CD4-positive, alpha-beta T cell treated with Interleukin-15 for 4 hours (primary cell): ENCODE measurements at places on chromosomes 6 and 20.

DNA sequence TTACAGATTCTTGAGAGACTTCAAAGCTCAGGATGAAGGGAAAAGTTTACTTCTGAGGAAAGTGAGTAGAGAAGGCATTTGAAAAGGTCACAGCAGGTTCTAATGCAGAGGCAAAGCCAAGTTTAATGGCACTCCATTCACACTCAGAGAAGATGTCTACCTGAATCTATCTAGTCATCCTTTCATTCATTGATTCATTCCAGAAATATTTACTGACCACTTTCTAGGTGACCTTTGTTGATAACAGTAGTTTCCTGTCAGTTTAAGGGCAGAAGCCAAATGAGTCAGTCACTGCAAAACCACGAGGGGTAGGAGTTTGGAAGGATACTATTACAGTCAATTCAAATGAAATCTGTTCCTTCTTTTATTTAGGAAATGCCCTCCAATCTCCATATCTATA, 30.8 kb downstream of the FBXO5 start:
- DNase-seq, result no peak

DNA sequence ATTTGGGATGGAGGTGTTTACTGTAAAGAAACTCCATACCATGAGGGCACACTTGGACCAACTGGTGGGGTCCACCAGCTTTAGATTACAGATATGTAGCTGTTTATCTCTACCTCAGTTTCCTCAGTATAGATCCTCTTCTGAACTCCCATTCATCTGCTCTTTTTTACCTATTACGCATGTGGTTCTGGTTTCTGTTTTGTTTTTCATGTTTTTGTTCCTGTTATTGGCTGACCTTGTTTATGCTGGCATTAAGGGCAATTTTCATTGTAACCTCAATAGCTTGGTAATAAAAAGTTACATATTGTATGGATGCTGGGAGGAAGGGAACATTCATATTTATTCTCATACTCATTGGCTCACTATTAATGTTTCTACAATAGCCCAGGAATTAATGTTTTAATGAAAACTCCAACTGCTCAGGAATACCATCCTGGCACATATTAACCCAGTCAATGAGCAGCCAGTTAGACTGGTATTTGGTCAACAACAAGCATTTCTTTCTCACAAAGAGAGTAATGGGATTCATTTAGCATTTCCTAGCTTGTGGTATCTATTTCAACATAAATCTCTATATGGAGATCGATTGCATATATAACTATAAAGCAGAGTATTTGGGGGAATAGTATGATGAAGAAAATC, 83.8 kb upstream of the FAM184A start:
- DNase-seq, result no peak

GRCh38 chr20:41715526-41715925, 97.3 kb upstream of the CHD6 start:
- no peak for DNase-seq

DNA sequence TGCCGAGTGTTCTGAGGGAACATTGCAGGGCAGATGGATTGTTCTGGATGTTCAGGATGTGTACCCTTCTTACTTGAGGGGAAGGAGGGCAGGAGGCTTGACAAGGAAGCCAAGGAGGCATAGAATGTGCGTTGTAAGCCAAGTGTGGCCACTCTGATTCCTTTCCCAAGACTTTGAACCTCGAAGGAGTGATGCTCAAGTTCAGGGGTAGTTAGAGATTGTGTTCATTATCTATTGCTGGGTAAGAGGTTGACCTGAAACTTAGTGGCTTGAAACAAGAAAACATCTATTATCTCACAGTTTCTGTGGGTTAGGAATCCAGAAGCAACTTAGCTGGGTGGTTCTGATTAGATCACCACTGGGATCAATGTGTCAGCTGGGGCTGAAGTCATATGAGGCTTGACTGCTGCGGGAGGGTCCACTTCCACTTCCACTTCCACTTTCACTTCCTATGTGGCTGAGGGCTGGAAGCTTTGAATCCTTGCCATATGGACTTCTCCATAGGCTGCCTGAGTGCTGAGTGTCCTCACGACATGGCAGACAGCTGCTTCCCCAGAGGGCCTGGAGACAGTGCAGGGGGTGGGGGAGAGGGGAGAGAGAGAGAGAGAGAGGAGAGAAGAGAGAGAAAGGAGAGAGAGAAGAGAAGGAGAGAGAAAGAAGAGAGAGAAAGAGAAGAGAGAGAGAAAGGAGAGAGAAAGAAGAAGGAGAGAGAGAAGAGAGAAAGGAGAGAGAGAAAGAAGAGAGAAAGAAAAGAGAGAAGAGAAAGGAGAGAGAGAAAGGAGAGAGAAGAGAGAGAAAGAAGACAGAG, 6.9 kb upstream of the CD40 start:
- DNase-seq, result peak; percentile 14

DNA sequence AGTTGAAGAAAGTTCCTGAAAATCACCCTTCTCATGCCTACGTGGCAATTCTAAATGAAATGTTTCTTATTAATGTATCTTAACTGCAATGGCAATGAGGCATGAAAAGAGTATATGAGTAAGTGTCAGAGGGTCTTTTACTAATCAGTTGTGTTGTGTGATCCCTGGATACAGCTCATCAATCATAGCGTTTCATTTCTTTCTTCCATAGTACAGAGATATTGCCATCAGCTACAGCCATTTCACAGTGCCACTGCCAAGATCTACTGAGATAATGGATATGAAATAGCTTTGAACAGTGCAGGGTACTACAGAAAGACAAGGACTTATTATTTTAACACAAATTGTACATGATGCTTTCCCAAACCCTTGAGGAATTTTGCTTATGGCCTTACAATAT, 450.8 kb downstream of the KHDRBS2 start:
- DNase-seq, result no peak

DNA sequence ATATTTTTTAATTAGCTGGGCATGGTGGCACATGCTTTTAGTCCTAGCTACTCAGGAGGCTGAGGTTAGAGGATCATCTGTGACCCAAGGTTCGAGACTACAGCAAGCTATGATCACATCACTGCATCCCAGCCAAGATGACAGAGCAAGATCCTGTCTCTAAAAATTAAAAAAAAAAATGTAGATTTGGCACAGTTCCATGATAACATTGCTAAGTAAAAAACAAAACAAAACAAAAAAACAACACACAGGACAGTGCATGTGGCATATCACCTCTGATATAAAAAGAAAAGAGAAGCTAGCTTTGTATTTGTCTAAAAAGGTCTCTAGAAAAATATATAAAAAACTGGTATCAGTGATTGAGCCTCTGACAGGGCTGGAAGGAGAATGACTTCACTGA, 24.6 kb downstream of the RNF24 start:
- DNase-seq, result no peak

GRCh38 chr6:91482498-91482897, 895.6 kb upstream of the MAP3K7 start:
- DNase-seq, result no peak

- DNase-seq, result no peak
These were observed 85.3 kb upstream of the LY86 start for GRCh38 chr6:6503191-6503590.

DNA sequence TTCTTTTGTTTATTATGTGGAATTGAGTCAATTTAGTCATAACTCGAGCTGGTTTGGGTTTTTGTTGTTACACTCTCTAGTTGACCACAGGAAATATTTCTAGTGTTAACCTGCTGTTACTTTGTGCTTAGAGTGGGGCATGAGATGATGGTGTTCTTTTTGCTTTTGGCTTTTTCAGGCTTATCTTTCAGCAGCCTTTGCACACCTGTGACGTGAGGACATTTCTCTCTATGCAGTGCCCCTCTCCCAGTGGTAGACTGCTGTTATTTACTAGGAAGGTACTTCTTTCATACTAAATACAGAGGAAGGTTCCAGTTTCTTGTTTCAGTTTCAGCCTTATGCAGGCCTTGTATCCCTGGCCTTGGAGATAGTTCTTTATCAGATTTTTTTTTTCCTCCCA, 766.8 kb upstream of the MAN1A1 start:
- no peak for DNase-seq

DNA sequence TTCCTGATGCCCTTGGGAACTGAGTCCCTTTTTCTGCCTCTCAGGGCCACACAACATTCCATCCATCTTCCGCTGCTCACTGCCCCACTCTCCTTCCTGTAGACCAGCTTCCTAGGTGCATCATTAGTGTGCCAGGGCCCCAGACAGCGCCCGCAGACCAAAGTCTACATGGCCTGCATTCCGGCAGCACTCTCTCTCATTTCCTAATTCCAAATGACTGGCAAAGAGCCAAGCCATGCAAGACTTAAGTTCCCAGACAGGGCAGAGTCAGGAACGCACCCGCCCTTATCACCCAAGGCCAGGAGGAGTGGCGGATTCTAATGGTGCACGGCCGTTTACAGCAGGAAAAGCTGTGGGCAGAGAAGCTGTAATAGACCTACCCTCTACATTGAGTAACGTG, 159.8 kb upstream of the ARID1B start:
- no peak for DNase-seq

DNA sequence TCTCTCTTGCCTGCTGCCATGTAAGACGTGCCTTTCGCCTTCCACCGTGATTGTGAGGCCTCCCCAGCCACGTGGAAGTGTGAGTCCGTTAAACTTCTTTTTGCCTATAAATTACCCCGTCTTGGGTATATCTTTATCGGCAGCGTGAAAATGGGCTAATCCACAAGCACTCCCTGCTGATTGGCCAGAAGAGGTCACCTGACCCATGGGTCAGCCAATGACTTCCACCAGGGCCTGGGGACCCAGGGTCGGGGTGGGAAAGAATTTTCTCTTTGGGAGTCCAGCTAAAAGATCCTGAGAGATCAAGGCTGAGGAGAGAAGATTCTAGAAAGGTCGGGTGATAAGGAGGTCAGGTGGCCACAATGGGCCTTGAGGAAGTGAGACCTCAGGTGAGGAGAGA, 17.1 kb downstream of the ZBP1 start:
- no peak for DNase-seq

GRCh38 chr6:31736768-31737314, 511 bp upstream of the CLIC1 start:
- DNase-seq, result no peak

- DNase-seq, result no peak
These were observed 206.8 kb upstream of the SOX4 start for GRCh38 chr6:21386744-21387143.

DNA sequence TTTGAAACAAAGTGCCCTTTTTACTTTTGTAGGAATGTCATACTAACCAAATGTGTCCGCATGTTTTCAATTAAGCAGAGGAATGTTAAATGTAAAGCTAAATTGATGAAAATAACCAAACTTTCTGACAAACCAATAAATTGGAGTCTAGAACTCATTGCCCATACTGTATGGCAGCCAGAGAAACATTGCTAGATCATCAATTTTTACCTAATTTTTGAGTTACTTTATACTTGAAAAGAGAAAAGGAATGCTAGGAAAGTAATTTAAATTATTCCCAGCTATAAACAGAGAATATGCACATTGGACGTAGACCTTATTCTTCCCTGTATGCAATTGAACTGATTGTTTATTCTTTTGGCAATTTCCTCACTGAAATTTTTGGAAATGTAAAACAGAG, 44.4 kb downstream of the RPS12 start:
- no peak for DNase-seq

- no peak for DNase-seq
These were observed 8.2 kb downstream of the BACH2 start for GRCh38 chr6:90288404-90288803.

- no peak for DNase-seq
These were observed 158.4 kb upstream of the MYLIP start for GRCh38 chr6:15970517-15970916.

- DNase-seq, result no peak
These were observed 16.9 kb downstream of the ILRUN start for GRCh38 chr6:34679552-34680253.

- no peak for DNase-seq
These were observed 219.8 kb upstream of the STXBP5 start for GRCh38 chr6:146984251-146984924.

- no peak for DNase-seq
These were observed 26.5 kb downstream of the ZNF292 start for GRCh38 chr6:87181903-87182302.

- DNase-seq, result no peak
These were observed 337.2 kb downstream of the HACE1 start for GRCh38 chr6:104522533-104522932.

DNA sequence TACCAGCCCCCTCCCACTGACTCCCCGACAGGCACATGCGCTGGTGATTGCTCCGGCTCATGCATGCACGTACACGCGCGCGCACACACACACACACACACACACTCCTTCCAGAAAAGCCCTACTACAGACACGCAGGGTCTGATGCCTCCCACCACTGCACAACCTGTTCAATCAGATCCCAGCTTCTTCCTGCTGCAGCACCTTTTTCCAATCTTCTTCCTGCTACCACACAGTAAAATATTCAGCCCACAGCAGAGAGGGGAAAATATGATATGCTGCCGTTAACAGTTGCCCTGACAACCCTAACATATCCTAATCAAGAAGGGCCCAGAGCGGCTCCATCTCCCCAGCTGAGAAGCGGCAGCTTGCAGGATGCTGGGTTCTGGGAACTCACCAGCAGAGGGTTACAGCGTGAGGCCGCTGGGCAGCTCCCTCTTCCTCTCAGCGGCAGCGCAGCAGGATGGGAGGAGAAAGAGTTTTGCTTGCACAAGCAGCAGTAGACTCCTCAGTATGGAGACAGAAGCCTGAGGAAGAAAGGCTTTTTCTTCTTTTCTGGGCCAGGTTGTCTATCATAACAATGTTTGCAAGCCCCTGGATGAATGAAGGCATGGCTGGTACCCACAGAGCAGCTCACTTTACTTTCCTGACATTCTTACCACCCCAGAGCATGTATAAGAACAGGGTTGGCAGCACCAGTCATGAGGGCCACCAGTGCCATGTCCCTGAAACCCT, 23.9 kb downstream of the MAP7 start:
- no peak for DNase-seq

DNA sequence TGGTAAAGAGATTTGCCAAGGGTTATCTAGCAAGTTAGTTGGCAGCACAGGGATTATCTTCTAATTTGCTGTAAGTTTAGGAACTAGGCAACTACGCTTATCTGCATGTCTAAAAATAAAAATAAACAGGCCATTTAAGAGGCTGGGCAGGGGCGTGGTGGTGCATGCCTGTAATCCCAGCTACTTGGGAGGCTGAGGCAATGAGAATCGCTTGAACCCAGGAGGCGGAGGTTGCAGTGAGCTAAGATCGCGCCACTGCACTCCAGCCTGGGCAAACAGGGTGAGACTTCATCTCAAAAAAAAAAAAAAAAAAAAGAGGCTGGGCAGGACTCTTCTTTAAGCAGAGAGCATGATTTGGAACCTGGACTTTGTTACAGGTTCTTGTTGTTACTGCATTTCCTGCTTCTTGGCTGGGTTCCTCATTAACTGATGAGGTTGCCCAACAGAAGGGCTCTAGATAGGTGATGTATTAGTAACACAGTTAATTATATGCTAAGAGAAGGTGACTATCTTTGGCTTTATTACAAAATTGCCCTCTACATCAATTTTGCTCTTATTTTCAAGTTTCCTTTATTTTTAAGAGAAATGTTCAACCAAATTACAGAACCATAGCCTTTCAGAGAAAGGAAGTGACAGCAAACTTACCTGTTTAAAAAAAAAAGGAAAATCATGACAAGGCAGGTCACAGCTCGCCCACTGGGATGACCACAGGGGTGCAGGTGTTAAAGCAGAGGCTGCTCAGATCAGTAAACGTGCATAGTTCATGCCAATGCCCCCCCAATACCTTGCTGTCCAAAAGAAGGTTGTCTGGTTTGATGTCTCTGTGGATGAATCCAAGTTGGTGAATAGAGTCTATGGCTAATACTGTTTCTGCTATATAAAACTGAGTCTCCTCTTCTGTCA, 32.5 kb downstream of the STK38 start:
- DNase-seq, result no peak

GRCh38 chr6:125526007-125526720, 223.3 kb upstream of the HEY2 start:
- no peak for DNase-seq
